Cortex of kidney (tissue), 1 donor: ENCODE measurements at places on chromosomes 12 and 14.

DNA sequence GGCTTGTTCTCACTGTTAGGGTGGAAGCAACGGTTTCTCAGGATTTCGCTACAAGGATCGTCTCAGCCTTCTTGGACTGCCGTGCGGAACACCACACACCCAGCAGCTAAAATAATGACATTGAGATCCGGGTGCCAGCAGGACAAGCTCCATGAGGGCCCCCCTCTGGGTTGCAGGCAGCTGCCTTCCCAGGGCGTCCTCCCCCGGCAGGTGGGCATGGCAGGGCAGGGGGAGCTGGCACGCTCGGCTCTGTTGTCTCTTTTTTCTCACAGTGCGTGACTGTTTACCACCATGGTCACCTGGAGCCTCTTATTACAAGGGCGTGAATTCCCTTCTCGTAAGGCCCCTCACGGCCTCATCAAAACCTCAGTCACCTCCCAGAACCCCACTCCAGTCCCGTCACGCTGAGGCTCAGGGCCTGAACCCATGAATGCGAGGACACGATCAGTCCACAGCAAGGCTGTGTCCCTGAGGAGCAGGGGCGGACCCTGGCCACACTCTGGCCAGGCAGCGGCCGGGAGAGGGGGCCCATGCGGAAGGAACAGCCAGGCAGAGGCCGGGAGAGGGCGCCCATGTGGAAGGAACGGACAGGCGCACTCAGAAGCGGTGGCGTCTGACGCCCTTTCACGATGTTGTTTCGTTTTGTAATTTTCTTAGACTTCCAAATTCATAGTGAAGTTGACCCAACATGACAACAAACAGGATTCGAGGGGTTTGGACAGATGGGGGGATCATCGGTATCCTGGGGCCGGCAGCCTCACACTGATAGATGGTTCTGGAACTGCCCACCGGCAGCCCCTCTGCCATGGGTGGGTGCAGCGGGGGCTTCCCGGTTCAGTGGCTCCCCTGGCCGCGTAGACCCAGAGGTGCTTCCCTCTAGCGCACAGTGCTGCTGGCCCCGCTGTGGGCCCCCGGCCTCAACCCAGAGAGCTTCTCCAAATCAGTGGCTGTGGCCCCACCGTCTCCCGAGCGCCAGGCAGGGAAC lies 10.0 kb downstream of the LRCOL1 start:
- DNase-seq, result no peak

- DNase-seq, result no peak
Observed at GRCh38 chr12:11813438-11813813, 164.0 kb downstream of the ETV6 start.

GRCh38 chr14:96783915-96784224 lies 13.3 kb upstream of the VRK1 start:
- DNase-seq, result no peak

GRCh38 chr14:101571004-101571403 lies 9.7 kb downstream of the DIO3 start:
- no peak for DNase-seq

DNA sequence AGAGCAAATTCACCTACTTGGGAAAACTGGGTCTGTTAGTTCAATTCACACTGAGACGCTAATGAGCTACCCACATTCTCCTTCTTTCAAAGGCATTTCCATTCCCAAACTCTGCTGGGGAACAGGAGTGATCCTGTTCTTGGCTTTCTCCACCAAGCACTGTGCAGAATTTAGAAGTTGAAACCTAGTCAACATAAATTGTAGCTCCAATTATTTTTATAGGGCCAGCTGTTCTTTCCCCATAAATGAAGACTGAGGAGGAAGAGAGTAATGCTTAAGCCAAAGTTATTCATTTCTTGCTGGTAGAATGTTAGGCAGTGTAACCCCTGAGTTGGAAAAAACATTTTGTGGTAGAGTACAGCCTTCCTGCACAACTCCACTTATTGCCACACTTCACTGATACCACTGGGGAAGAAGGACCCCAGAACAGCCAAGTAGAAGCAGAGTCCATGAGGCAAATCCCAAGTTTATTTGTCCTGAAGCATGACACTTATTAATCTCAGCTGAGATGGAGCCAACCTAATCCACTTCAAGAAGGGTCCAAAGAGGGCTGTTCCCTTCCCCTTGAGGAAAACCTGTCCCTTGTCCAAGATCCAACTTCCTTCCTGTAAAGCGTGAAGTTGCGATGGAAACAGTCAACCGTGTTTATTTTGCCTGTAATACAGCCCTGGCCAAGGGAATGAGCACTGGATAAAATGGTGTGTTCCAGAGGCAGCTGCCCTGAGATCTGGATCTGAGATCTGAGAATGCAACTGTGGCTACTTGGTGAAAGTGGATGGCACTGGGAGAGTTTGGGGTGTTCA lies 151.8 kb downstream of the TBX5 start:
- DNase-seq, result no peak

DNA sequence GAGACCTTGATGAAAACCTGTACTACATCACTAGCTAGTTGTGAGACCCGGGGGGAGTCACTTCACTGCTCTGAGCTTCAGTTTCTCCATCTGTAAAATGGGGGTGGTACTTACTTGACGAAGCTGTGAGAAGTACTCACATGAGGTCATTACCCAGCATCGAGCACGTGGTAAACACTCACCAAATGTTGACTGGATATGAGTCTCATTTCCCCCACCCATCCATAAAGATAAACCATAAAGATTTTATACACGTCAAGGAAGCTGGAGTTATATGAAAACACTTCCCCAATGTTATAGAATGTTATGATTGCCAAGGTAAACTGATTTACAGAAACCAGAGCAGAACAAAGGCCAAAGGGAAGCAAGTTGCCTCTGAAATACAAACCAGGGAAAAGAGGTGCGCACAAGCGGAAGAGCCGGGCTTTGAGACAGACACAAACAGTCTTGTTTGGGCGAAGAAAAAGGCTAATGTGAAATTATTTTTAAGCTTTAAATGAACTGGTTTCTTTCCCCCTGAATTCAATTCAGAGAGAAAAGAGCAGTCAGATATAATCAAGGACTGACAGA lies 536.8 kb downstream of the MED13L start:
- no peak for DNase-seq

- no peak for DNase-seq
Observed at GRCh38 chr12:46450279-46450748, 77.7 kb upstream of the SLC38A2 start.

DNA sequence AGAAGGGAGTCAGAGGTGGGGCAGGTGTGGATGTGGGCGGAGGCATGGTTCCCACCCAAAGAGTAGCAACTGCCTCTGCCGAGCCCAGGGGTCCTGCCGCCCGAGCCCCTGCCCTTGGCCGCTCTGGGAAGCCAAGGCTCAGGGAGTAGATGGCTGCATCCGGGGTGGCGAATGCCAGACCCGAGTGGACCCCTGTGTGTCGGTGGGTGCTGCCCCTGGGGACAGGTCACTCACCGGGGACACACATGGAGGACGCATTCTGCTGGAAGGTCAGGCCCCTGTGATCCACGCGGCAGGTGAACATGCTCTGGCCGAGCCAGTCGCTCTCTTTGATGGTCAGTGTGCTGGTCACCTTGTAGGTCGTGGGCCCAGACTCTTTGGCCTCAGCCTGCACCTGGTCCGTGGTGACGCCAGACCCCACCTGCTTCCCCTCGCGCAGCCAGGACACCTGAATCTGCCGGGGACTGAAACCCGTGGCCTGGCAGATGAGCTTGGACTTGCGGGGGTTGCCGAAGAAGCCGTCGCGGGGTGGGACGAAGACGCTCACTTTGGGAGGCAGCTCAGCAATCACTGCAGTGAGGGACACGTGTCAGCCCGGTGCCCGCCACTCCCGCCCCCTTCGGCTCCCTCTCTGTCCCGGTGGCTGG lies 329.0 kb downstream of the TMEM121 start:
- DNase-seq, result no peak

DNA sequence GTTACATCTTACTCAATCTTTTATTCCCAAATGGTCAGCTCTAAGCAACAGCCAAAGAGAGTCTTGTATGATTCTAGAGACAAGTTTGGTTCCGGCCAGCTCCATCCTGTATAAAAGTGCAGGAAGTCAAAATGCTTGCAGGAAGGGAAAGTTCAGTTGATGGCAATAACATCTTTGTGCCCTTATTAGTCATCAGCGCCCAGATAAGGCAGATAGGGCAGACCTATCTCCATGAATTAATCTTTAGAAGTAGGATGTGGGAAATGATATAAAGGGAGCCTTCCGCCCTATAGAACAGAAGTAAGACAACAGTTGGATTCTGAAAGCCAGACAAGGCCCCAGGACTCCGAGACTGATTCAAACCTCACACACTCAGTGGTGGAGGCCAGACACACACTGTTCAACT lies 6.4 kb downstream of the GNS start:
- DNase-seq, result no peak

- no peak for DNase-seq
Observed at GRCh38 chr12:122336015-122336946, 70.0 kb upstream of the VPS33A start.

DNA sequence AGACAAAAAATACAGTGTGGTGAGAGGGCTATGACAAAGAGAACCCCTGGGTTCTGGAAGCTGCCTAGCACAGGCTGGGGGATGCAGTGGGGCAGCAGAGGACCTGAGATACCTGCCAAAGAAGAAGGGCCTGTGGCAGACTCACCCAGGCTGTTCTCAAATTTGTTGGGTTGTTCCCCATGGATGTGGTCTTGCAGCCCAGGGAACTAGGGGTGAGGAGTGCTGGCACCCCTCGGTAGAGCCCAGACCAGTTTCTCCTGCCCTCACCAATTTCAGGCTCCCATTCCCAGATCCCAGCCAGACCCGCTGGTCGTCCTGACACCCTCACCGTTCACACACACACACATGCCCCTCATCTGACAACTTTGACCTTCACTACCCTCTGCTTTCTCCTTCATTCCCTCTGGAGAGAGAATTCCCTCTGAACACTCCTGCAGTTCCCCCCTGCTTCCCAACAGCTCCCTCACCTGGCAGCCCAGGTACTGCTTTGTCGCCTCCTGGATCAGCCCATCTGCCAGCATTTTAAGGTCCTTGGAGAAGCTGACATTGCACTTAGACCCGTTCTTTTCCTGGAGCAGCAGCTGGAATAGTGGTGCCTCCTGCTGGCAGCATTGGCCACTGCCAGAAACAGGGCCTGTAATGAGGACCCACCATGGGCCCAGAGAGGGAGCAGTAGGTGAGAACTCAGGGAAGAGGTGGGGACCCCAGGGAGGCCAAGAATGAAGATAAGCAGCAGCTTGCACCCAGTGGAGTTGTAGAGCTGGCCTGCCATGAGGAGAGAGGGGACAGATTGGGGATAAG lies 5.9 kb upstream of the GDF11 start:
- DNase-seq, result no peak

- no peak for DNase-seq
Observed at GRCh38 chr12:100185361-100185894, 15.2 kb upstream of the ACTR6 start.

GRCh38 chr14:84674636-84675035 lies 855.3 kb upstream of the FLRT2 start:
- DNase-seq, result no peak

DNA sequence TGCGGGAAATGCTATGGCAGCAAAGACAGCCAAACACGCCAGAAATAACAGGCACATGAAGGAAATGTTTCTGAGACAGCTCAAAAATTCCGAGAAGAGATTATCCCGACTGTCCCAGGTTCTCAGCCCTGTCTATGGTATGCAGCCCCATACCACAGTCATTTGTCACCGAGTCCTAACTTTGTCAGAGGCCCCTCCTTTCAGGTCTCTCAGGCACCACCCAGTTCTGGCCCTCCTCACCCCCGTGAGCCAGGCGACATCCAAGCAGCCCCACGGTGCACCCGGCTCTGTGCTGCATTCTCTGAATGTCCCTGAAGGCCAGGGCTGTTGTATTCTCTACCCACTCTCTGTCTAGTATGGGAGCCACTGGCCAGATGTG lies 24.0 kb downstream of the SSH1 start:
- no peak for DNase-seq
